ENCODE measurements at places on chromosomes 13 and 19.

DNA sequence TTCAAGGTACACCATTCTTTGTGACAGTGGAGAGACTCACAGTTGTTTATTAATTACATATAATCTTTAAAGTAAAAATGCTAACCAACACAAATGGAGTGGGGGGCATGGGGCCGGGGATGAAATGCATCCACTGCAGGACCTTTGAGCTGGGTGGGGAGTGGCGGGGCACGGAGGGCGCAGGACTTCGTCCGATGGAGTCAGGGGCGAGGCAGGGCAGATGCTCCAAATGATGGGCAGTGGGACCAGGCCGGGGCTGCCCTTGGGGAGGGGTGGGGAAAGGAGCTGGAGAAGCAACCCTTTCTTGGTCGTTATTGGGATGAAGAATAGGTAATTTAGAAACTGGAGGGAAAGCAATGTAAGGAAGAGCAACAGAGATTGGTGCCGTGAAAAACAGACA lies 220.0 kb downstream of the TEX29 start:
- no peak for DNase-seq

DNA sequence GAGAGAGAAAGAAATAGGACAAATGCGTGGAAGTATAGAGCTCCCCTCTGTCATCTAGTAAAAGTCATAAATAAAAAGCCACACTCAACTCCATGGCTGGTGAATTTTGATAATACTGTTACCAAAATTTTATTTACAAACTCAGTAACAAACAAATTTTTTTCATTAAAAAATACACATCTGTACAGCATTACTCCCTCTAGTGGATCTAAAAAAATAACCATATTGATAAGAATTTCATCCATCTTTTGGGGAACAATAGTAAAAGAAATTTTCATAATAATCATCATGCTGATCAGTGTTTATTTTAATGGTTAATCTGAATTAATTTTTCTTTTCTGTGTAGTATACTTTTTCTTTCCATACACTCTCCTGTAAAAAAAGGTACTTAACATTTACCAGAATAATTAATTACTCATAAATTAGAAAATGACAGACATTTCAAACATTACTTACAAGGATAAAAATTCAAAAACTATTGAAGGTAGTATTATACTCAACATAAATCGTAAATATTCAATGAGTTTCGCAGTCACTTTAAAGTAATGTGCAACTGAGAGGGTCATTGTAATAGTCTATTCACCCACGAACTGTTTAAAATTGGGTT lies 173.5 kb upstream of the LSM14A start:
- no peak for DNase-seq

DNA sequence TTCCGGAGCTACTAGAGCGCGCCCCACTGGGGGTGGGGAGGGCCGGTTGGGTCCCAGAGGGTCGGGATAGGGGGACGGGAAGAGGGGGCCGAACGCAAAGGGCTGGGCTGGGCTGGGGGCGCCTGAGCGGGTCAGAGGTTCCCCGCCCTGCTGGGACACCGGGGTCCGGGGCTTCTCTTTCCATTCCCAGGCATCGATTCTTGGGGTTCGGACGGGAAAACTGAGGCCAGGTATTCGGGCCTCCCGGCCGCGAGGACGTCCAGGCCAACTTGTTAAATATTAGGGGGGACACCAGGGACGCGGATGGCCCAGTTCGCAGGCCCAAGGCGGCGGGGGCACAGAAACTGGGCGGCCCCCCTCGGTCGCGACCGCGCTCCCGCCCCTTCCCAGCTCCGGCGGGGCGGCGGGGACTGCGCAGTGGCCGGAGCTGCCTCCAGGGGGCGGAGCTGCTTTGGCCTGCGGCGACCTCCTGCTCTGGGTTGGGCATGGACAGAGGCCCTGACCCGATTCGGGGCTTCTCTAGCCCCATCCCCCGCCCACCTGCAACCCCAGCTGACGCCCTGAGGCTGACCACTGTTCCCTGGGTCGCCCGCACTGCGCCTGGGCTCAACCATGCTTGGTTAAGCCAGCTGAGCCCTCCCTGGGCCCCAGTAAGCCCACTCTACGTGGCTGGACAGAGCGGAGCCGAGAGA lies 1.2 kb upstream of the KLF16 start:
- peak; percentile 58 for DNase-seq

DNA sequence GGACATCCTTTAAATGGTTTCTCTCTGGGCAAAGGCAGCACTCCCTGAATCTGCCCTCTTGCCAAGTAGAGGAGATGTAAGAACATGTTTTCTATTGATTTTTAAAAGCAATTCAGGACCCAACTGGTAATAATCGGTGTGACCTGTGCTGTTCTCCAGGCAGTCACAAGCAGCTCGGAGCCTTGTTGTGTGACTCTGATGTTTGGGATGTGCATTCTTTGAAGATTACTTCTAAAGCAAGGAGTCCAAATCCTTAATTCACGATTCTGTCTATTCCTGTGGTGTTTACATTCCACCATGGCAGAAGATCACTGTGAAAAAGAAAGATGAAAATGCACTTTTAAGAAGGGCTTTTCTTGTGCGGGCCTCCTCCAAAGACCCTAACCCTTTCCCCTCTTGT lies 122.3 kb upstream of the ZNF536 start:
- DNase-seq = no peak

DNA sequence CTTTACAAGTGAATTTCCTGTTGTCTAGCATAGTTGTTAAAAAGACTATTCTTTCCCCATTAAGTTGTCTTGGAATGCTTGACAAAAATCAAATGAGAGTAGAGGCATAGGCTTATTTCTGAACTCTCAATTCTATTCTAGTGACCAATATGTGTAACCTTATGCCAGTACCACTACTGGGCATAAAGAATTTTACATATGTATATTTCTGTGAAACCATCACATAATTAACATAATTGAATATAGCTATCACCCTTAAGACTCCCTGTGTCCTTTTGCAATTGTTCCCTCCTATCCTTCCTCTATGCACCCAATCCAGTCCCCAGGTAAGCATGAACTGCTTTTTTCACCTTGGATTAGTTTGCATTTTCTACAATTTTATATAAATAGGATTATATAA lies 165.0 kb downstream of the DNAJC3 start:
- no peak for DNase-seq

GRCh38 chr19:32566246-32566830 lies 14.7 kb upstream of the PDCD5 start:
- DNase-seq = no peak

GRCh38 chr13:25168790-25169189 lies 3.3 kb downstream of the AMER2 start:
- no peak for DNase-seq

DNA sequence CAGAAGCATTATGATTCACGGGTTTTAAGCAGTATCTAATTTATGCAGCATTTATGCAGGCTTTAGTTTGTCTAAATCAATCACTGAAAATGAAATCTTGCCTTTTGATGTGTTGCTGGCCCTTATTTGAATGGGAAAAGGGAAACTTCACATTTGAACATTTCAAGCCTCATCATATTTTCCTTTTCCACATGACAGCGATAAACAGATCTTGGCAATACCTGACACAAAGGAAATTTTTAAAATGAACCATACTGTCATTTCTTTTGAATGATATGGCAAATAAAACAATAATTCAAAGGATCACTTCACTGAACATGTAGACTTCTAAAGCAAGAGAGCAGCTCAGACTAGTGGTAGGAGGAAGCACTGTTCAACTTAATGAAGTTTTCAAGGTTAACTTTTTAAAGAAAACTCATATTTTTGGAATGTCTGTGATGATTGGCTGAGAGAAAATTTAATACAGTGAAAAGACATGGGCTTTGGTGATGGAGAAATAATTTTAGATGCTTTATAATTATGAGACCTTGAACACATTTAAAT lies 198.1 kb downstream of the OXGR1 start:
- DNase-seq = no peak

DNA sequence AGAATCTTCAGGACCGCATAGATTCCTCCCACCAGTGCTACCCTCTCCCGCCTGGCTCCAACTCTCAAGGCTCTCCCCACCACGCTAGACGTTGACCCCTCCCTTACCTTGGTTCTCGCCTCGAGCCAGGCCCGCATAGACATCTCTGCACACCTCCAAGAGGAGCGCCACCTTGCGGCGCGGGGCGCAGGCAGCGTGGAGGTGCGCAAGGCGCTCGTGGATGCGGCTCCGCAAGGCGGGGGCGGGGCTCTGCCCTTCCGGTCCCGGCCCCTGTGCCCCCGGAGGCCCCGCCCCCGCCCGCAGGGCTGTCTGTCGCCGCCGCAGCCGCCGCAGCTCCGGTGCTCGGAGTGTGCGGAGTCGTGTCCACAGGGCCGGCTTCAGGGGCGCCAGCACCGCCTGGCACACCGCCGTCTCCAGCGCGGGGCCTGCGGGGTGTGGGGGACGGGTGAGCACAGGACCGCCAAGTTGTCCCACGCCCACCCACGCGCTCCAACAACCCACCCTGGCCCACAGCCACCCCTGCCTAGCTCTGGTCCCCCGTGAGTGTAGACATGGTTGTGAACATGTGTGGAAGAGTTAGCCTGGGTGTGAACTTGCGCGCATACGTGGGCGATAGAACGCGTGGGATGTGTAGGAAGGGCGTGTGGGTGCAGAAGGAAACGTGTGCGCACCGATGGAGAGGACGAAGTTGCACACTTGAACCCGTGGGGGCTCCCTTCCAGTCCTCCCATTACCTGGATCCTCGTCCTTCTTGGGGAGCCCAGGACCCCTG lies 8.1 kb downstream of the RINL start:
- peak; percentile 26 for DNase-seq

DNA sequence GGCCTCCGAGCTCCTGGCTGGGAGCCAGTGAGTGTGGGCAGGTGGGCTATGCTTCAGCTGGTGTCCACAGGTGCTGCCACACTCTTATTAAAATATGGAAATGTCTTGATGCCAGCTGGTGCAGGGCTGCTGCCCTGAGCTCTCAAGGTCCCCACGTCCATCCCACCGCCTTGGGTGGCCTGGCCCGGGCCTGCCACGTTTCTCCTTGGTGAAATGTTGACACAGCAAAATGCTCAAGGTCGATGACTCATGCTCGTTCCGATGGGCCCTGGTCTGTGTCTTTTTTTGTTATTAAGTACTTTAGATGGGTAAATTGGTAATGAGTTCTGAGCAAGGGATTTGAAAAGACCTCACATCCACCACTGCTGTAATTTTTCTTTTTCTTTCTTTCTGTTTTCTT lies 524.7 kb downstream of the MYO16 start:
- DNase-seq = no peak

GRCh38 chr13:40197049-40197448 lies 469.4 kb downstream of the FOXO1 start:
- DNase-seq = no peak

DNA sequence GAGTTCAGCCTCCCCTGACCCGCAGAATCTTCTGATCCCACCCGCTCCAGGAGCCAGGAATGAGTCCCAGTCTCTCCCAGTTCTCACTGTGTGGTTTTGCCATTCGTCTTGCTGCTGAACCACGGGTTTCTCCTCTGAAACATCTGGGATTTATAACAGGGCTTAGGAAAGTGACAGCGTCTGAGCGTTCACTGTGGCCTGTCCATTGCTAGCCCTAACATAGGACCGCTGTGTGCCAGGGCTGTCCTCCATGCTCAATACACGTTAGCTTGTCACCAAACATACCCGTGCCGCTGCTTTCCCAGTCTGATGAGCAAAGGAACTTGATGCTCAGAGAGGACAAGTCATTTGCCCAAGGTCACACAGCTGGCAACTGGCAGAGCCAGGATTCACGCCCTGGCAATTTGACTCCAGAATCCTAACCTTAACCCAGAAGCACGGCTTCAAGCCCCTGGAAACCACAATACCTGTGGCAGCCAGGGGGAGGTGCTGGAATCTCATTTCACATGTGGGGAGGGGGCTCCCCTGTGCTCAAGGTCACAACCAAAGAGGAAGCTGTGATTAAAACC lies 1.1 kb upstream of the APOE start:
- DNase-seq = no peak

DNA sequence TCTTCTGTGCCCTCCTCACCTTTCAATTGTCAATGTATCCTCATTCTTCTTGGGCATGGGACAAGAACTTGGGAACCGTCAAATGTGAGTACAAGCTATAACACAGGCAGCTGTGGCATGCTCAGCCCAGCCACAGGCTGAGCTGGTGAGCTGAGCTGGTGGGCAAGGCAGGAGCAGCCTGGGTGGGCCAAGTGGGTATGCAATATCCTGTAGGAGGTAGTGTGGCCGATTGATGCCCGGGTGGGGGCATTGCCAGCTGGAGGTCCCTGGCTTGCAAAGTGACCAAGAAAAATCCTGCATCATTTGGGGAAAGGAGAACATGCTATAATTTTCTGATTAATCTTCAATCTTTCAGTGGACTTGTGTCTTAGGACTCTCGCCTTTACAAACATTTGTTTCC lies 507.2 kb upstream of the SLC10A2 start:
- DNase-seq = no peak

- DNase-seq = no peak
These were observed 1.3 kb upstream of the ZNF653 start for GRCh38 chr19:11506967-11507366.

GRCh38 chr19:3253270-3253669 lies 28.8 kb downstream of the CELF5 start:
- DNase-seq = no peak

GRCh38 chr13:33119856-33120543 lies 103.8 kb downstream of the KL start:
- no peak for DNase-seq

DNA sequence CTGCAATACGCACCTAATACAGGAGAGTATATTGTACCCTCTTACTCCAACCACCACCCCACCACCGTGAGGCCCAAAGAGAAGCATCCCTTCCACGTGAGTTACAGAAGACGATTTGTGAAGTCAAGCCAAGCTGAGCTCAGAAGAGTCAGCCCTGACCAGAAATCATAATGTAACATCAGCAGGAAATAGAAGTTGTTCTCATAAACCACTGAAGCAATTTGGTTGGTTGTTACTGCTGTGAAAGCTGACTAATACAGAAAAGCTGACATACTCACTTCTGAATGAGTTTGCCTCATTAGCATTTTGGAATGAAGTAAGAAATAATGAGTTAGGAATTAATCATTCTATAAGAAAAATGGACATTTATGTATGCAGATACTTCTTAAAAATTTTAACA lies 749.4 kb upstream of the SLC10A2 start:
- no peak for DNase-seq

DNA sequence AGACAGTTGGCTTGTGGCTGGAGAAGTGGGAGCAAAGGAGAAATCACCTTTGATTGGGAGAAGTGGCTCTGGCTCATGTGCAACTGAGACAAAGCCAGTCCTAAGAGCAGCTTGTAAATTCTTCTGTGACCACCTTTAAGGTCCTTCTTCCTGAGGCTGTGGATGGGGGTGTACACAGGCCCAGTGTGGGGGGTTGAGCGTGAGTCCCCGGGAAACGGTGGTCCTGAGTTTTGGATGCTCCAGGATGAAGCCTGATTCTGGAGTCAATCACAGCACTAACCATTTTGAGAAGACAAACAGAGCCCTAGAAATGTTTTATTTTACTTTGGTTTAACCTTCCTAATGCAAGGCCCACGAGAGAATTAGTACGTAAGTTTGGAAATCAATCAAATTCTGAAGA lies 3.9 kb upstream of the CEBPA start:
- DNase-seq = no peak

- DNase-seq = no peak
These were observed 44.6 kb downstream of the DPY19L3 start for GRCh38 chr19:32450217-32450616.

Measured in C1 segment of cervical spinal cord (tissue), 14 donors.